Right lung (tissue), 10 donors: ENCODE measurements at places on chromosomes 5 and 9. TPM values are rescaled to one million over a fixed set of nuclear protein-coding genes. Genes with fewer than 3 reads are reported as not detected.

SLC25A2 gene
- 0.17 TPM for polyA plus RNA-seq

IL12B gene
- polyA plus RNA-seq: 0.07 TPM

SPINK7 gene
- polyA plus RNA-seq: 0.24 TPM

SLC25A48 gene
- polyA plus RNA-seq: 1.8 TPM

MRPS27 gene
- polyA plus RNA-seq: 77.4 TPM

CERT1 gene
- polyA plus RNA-seq: 36.2 TPM
